NCI-H1092 (cell line): ENCODE measurements at places on chromosomes 16 and 17.

- no peak for DNase-seq
Measured at GRCh38 chr16:31869511-31870201, 4.0 kb upstream of the ZNF267 start.

DNA sequence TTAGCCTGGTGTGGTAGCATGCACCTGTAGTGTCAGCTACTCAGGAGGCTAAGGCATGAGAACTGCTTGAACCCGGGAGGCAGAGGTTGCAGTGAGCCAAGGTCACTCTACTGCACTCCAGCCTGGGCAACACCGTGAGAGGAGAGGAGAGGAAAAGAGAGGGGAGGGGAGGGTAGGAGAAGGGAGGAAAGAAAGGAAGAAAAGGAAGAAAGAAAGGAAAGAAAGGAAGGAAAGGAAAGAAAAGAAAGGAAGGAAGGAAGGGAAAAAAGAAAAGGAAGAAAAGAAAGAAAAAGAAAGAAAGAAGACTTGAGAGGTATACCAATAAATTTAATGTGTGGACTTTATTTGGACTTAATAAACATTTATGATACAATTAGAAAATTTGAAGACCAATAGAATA, 66.8 kb upstream of the FA2H start:
- DNase-seq = no peak

- peak; percentile 63 for DNase-seq
Measured at GRCh38 chr17:78040440-78041385, 82.2 kb downstream of the TNRC6C start.

DNA sequence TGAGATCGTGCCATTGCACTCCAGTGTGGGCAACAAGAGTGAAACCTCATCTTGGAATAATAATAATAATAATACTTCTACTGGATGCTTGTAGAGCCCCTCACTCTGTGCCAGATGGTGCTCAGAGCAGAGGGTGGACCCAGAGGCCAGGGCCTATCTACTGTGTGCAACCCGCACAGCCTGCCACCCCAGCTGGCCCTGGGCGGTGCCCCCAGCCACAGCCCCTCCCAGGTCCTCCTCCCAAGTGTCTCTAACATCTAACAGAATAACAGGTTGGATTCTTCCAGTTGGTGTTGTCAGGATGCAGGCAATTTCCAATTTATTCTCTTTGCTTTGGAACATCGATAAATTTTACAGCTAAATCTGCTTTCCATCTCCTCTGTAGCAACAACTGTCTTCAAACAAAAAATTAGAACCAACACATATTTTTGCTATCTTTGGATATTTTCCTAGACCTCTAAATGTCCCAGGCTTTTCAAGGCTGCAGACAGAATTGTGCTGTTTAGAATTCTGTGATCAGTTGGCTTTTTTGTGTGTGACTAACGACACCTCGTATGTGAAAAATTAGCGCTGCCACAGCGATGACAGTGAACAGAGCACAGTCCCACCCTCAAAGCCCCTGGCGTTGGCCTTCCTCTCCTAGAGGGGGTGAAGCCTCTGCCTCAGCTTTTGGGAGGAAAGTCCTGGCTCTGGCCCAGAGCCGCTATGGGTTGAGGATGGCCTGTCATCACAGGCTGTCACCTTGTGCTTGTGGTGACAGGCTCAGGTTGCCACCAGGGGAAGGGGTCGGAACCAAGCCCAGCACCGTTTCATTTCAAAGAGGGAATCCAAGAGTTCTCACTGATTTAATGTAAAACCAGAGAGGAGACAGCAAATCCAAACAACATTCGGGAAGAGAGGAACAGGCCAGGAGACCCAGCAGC, 7.6 kb upstream of the EVPL start:
- DNase-seq = no peak

DNA sequence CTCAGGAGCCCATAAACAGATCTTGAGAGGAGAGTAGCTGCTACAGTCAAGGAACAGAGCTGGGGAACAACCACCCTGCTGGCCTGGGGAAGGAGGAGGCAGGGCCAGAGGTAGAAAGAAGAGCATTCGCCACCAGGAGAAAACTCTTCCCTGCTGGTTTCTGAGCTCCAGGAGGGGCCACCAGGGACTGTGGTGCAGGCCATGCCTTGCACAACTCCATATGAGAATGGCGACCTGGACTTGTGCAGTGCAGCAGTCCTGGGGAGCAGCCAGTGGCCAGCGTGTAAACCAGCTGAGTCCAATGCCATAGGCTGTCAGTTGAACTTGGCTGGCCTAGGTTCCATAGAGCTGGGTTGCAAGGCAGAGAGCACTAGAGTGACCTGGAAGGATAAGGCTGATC, 11.6 kb downstream of the SLC13A2 start:
- no peak for DNase-seq

- peak; percentile 47 for DNase-seq
Measured at GRCh38 chr17:58200024-58200633, 7.6 kb downstream of the EPX start.

DNA sequence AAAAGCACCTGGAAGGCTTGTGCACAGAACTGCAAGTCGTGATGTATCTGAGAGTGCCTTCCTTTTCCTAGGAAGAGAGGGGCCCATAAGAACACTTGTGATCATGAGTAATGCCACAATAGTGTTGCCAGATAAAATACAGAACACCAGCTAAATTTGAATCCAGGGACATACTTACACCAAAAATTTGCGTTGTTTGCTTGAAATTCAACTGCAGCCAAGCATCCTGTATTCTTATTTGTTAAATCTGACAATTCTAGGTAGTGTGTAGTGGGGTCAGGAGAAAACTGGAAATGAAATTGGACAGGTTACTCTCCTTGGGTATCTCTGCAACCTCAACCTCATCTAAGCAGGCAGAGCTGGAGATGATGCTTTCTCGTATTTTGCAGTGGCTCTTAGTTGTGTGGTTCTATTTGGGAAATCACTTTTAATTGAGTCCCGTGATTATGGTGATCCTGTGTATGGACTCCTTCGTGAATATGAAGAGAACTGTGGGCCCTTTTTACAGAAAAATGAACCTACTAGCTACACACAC, 12.0 kb downstream of the SLC35B1 start:
- no peak for DNase-seq

GRCh38 chr16:74623214-74623838, 16.4 kb upstream of the GLG1 start:
- peak; percentile 7 for DNase-seq

GRCh38 chr17:47632991-47633390, 16.7 kb upstream of the KPNB1 start:
- no peak for DNase-seq

GRCh38 chr17:8412089-8412488, 14.5 kb upstream of the RNF222 start:
- no peak for DNase-seq

DNA sequence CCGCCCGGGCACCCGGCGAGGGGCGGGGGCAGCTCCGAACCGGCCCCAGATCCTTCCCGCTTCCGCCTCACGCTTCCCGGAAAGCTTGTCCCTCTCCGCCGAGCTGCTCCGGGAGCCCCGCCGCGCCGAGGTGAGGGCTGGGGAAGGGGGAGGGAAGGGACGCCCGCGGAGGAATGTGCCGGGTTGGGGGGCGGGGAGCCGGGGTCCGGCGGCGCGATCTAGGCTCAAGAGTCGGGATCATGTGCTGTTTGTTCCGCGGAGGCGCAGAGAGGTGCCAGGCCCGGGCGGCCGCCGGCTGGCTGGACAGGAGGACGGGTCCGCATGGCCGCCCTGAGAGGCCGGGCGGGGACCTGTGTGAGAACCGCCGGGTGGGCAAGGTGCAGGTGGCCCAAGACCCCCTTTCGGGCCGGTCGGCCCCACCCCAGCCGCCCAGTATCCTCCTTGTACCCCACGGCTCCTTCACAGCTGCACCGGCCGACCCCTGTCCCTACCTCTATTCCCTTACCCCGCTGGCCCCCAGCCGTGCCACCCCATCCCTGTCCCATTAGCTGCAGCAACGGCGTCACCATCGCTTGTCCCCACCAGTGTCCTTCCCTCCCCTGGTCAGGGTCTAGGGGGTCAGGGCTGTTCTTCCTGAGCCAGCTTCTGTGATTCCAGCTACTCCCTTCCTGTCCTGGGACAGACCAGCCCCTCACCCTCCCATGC, 429 bp downstream of the KIF1C start:
- DNase-seq = no peak

GRCh38 chr17:8151120-8151640, 1.0 kb downstream of the PER1 start:
- DNase-seq = peak; percentile 44
